ENCODE measurements at places on chromosomes 5 and 9. TPM values are rescaled to one million over a fixed set of nuclear protein-coding genes. Genes with fewer than 3 reads are reported as not detected.

DNA sequence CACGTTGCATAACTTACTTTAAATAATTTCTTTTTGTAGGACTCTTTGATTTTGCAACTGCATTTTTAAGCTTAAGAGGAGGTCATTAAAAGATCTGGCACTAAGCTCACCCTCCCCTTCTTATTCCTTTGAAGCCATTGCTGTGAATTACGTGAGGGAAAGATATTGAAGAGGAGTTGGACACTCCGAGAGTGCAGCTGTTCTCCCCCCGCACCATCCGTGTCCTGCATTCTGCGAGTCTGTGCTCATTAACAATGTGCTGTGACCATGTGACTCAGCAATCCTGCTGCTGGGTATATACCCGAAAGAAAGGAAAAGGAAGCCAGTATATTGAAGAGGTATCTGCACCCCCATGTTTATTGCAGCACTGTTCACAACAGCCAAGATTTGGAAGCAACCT lies 40.0 kb downstream of the NXNL2 start:
- peak; percentile 23 for DNase-seq

DNA sequence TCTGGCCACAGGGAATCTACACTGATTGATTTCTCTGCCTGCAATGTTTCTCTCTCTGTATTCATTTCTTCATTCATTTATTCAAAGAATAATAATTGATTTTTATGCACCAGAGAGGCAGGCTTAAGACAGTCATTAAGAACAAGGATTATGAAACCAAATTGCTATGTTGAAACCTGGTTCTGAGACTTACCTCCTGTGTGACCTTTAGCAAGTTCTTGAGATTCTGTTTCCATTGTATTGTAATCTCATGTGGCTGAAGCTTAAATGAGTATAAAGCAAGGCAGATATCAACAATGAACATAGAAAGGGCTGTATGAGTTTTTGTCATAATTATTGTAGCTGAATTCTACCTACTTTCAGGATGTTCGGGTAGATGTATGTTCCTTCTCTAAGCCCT lies 129.6 kb upstream of the GRIA1 start:
- no peak for DNase-seq

Gene CAMK4
- total RNA-seq: 0.28 TPM

Gene PDE6A
- 0.05 TPM for total RNA-seq

- no peak for DNase-seq
These were observed 36.3 kb upstream of the STX17 start for GRCh38 chr9:99870126-99870525.

- DNase-seq: no peak
These were observed 49.6 kb downstream of the SERINC5 start for GRCh38 chr5:80206282-80206681.

DNA sequence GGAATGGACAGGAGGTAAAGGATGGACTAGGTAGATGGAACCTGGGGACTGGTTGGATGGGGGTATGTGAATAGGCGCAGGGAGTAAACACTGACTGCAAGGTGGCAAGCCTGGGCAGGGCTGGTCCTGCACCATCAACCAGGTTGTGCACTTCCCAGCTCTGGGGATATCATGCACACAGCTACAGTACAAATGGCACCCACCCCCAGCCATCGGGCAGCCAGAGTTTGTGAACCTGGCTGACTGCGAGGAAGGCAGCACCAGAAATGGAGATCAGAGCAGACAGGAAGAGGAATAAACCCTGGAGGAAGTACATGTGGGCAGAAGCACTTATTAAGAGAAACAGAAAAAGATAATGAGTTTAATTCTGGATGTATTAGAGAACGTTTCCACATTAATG lies 229.1 kb downstream of the ESM1 start:
- no peak for DNase-seq

Gene PCDHGA8
- total RNA-seq: 1.4 TPM

DNA sequence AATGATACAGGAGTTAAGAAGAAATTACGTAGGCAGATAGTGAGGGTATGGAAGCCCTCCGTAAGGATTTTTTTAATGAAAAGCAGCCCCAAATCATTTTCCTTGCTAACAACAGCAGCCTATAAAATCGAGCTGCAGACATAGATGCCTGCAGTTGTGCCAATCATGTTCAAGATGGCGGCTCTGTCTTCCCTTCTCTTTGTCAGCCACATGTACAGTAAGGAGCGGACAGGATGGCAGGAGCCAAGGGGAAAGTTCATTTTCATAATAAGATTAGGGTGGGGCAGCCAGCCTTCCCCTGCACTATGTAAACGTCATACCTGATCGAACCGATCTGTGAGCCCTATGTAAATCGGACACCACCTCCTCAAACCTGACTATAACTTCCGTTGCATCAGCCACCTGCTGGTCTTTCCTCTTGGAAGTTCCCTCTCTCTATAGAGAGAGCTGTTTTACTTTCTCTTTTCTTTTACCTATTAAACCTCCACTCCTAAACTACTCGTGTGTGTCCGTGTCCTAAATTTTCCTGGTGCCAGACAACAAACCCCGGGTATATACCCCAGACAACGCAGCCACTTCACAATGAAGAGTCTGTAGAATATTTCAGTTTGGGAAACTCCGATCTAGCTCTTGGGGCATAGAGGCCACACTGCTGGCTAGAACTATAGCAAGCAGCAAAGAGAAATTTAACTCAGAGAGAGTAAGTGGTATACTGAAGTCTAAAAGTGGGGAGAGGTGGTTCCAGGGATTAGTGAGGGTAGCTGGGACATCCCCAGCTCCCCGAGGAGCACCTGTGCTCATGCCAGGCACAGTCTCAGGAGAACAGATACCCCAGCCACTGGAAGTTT lies 20.8 kb upstream of the SLC24A2 start:
- no peak for DNase-seq

DNA sequence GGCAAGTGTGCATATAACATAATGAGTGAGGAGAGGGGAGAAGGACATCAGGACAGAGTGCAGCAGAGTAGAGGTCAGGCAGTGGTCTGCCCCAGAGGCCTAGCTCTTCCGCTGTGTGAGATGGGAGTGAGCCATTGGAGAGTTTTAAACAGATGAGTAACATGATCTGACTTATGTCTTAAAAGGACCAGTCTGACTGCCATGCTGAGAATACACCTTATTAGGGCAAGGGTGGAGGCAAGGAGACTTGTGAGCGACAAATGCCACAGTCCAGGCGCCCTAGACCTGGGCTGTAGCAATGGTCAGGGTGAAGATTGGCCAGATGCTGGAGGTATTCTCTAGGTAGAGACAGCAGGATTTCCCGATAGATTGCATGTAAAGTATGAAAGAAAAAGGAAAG lies 83.1 kb downstream of the WWC1 start:
- DNase-seq: no peak

GRCh38 chr9:16387382-16387781 lies 483.1 kb downstream of the BNC2 start:
- DNase-seq: peak; percentile 10

DNA sequence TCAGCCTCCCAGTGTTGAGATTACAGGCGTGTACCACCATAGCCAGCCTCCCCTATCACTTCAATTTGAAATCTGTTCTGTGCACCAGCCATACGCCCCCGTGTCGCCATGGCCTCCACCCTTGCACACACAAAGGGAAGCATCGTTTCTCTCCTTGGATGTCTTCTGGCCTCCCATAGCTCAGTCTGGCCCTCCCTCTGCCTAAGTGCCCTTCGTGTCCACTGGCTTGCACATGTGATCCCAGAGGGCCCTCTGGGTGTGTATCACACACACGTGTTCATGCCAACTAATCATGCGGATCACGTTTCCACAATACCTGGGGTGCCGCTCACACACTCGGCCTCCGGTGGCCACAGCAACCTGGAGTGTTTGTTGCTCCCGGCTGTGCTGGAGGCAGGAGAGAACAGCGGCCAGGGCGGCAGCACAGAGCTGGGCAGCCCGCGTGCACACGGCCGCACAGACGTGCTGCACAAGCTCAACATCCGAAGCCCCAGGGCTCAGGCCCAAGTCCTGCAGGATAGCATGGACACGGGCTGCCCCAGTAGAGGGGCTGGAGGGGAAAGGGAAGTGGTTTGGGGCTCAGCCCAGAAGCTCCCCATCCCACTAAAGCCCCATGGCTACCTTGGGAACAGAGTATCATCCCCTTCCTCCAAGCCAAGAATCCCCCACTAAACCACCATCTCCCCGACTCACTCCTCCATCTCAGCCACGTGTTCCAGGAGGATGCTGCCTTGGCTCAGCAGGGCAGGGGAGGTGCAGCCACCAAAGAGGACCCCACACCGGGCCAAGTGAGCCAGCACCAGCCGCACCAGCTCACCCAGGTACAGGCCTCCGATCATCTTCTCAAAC lies 10.9 kb downstream of the HK3 start:
- DNase-seq: no peak

DNA sequence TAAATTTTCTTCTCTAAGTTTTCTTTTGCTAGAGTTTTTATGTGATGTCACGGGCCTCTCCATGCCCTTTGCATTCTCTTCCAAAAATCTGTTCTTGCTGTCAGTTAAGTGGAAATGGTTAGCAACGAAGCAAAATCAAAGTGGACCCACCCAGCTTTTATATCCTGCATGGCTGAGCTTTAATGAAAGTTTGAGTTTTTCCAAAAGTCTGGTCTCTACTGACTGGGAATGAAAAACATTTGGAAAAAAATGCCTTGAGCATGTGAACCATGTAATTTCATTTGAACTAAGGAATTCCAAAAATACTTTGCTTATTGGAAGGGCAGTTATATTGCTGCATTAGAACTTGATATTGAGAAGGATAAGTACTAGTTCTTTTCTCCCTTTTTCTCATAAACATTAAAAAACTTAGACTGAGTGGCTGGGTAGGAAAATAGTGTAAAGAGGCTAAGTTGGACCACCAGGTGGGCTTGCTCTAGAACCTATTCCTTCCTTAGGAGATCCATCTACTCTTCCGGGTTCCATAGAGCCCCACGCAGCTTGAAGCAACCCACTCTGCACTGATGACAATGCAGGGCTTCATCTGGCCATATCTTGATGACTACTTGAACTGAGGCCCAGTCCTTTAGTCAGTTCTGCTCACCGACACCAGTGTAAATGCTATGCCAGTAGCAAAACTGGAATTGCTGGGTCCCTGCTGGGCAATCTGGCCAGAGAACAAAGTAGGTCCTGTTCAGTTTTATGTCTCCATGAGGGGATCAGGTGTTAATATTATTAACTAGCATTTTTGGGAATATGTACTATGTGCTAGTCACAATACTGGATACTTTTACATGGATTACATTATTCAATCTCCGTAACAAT lies 17.4 kb upstream of the RIC1 start:
- no peak for DNase-seq

GRCh38 chr9:119372951-119373350 lies 3.7 kb upstream of the BRINP1 start:
- no peak for DNase-seq

Gene ZNF79
- 14.8 TPM for total RNA-seq

DNA sequence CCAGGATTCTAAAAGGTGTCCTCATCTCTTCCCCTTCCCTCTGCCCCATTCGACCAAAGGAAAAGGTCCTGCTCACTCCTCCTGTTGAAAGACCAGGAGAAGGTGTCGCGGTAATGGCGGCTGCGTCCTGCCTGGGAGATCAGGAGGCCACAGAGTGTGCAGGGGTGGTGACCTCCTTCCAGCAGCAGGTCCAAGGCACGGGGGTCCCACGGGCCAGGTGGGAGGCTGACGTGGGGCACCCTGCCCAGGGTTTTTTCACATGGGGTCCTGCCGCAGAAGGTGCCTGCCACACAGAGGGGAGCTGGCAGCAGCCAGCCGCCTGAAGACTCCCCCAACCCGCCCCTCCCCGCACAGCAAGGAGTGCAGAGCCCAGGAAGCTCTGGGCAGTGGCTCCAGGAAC lies 22.2 kb upstream of the ADAMTS2 start:
- DNase-seq: no peak

Data from dermis blood vessel endothelial cell (primary cell).